Neural progenitor cell (in vitro differentiated cells): ENCODE measurements at places on chromosomes 12 and 14. TPM values are rescaled to one million over a fixed set of nuclear protein-coding genes. Genes with fewer than 3 reads are reported as not detected.

RHOF gene
- total RNA-seq, result 20.1 and 30.8 TPM in 2 replicates

DNA sequence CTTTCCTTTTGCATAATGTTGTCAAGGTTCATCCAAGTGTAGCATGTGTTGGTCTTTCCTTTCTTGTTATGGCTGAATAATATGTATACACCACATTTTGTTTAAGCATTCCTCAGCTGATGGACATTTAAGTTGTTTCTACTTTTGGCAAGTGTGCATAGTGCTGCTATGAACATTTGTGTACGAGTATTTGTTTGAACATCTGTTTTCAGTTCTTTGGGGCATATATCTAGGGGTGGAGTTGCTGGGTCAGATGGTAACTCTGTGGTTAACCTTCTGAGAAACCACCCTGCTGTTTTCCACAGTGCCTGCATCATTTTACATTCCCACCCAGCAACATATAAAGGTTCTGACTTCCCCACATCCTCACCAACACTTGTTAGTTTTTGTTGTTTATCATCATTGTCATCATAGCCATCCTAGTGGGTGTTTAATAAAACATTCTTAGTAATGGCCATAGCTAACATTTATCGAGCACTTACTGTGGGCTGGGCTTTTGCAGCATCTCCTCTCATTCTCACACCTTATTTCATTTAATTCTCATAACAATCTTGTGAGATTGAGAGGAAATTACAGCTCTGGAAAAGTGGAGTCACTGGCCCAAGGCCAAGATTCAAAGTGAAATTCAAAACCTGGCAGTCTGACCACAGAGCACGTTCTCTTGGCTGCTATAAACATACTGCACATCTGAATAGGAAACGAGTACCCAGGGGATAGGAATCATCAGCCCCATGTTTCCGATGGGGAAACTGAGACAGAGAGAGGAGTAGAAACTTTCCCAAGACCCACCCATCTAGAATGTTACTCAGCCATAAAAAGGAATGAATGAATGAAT lies 193.6 kb downstream of the KSR2 start:
- no peak for DNase-seq

FOXA1 gene
- 0.06 and 0.99 TPM in 2 replicates for total RNA-seq

DNA sequence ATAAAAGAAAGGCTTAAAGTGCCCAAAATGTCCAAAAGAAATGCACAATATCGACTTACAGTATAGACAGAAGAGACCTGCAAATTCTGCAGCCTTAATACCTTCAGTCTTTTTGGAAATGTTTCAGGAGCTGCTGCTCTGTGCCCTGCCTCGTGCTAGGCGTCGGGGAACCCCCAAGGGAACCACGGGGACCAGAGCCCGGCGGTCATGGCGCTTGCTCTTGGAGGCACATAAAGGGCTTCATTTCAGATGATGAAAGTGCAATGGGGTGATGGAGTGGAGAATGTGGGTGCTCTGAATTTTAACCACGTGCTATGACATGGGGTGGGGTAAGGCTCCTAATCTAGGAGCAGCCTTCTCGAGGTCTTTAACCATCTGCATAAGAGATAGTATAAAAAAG lies 14.8 kb upstream of the AACS start:
- no peak for DNase-seq

DNA sequence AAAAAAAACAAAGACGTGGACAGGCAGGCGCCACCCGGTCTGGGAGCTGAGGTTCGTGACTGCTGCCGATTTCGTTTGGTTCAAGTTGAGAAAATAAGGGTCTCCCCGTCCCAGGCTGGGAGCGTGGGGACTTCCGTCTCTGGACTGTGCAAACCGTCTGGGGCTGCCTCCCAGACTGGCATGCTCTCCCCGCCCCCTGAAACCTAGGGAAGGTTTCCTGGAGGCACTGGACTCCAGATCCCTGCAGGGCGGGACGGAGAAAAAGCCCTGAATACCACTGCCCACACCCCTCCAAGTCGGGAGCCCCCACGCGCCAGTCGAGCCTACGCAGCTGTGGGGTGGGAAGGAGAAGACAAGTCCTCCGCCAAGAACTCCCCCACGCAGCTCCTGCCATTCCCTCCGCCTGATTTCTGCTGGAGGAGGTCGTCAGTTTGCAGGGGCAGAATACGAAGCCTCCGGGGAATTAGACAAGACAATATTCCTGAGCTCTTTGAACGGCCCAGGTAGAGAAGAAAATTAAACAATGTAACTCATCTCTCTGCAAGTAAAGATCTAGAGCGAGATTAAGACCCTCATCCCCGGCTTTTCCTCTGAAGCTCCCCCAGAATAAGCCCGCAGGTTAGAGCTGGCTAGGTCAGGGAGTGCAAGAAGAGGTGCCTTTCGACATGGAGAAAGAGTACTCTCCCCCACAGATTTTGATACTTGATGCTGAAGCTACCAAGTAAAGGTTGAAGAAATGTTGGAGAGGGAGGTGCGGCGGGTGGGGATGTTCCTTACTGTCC lies 10.4 kb upstream of the HOXC13 start:
- no peak for DNase-seq

APOLD1 gene
- total RNA-seq, result 7.4 and 11.8 TPM in 2 replicates

DNA sequence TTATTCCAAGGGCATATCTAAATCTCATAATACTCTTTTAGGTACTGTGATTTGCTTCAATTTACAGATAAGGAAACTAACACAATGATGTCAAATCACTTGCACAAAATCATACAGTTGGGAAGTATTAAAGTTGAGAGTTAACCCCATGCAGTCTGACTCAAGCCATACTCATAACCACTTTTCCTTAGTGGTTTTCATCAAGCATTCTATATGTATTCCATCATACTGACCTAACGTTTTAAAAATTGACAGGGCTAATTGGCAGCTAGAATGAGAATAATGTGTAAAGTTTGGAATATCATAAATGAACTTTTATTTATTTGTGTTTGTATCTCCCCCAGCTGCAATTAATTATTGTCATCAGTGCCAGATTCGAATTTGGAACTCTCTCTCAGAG lies 20.9 kb downstream of the PUS7L start:
- no peak for DNase-seq

LMNTD1 gene
- not detected in 2 replicates for total RNA-seq

- no peak for DNase-seq
Observed at GRCh38 chr14:104554088-104554607, 25.4 kb upstream of the C14orf180 start.

GRCh38 chr12:48817873-48818830 lies at the start of gene CACNB3:
TSS of gene CACNB3 (plus strand) at chr12:48818496. CDS start at chr12:48818930, 434 bp downstream.
- peak; percentile 92 for DNase-seq

GRCh38 chr12:42958291-42958674 lies 368.7 kb upstream of the PRICKLE1 start:
- no peak for DNase-seq

LUM gene
- 0.19 TPM in 1 of 2 replicates, not detected in the other for total RNA-seq

FAM90A1 gene
- total RNA-seq, result 0.09 TPM in 1 of 2 replicates, not detected in the other

GRCh38 chr12:67280572-67280971 lies 11.4 kb downstream of the CAND1 start:
- DNase-seq, result no peak

DNA sequence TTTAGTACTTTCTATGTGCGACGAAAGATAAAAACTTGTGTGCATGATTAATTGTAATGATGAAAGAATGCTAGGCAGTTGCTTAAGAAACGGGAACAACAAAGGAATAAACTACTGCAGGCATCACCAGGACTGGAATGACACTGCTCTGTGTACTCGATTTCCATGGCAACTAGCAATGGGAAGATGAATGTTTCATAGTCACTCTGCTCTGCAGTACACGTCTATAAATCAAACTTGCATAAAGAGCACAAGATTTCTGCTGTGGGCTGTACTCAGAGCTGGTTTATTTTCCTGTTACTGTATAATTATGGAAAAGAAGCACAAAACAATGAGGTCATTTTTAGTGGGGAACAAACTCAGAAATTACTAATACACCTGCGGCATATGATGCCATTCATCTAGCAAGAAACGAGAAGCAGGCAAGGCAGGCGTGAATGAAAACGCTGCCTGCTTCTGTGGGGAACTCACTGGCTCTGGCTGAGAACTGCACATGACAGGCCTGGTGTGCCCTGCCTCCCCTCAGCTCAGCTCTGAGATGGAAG lies 41.8 kb downstream of the EFCAB11 start:
- DNase-seq, result no peak

RDH16 gene
- total RNA-seq, result 1.2 and 2.3 TPM in 2 replicates

DNAI7 gene
- total RNA-seq, result 0.68 and 1.1 TPM in 2 replicates

DNA sequence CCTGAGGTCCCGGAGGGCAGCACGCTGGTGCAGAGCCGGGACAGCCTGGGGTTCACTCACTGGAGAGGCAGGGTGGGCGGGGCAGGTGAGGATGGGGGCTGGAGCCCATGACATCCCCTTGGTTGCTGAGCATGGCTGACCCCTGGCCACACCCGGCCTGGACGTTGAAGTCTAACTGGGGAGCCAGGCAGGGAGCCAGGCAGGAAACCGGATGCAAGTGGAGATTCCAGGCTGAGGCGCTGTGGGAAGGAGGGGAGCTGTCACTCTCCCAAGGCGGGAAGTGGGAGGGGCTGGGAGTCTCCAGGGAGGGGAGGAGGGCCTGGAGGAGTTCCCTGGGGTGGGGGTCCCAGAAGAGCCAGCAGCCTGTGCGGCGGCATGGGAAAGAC lies 7.7 kb upstream of the INF2 start:
- peak; percentile 81 for DNase-seq

DNA sequence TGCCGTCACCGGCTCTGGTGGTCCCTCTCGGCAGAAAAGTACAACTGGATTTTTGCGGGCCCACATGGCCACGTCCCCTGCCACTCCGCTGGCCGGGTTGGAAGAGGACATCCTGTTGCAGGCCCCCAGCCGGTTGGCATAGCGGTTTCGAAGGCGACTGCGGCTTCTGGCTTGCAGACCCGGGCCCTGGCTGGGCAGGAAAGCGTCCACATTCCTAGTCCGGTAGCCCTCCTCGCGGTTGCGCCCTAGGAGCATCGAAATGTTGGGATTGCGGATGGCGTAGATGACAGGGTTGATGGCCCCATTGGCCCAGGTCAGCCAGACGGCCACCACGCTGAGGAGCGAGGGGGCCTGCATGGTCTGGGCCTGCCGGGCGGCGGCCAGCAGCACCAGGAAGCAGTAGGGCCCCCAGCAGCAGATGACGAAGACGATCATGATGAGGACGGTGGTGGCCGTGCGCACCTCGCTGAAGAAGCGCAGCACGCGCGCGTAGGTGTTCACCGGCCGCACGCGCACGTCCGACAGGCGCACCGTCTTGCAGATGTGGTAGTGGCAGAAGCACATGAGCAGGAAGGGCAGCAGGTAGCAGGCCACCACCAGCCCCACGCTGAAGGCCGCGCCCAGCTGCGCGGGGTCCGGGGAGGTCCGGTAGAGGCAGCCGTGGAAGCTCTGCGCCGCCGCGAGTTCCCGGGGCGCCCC lies 1.2 kb downstream of the GPR135 start:
- peak; percentile 19 for DNase-seq

DNA sequence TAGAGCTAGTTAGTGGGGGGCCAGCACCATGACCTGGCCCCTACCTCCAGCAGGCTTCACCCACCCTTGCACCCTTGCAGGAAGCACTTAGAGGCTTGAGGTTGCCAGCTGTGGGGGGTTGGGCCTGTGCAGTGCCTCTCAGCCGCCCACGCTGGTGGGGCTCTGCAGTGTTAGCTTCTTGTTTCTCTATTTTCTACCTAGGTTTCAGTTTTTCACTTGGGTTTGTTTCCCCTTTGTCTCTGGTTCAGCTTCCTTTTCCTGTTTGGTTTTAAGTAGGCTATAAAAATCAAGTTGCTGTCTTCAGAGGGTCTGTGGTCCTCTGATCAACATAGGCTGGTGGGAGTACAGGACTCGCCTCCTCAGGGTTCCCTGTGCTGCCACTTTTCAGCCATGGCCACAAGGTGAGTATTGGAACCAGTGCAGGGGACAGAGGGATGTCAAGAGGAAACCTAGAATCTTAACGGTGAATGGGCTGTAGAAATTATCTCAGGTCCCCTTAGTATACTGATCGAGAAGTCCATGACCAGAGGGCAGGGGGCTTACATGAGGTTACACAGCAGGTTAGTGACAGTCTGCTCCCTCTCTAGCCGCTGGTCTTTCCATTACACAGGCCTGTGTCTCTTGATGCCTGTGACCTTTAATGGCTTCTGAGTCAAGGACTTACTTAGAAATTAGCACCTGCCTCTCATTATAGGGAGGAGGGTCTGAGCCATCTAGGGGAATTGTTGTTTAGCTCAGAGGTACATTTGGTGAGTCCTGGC lies at the start of gene EVL:
Gene EVL (plus strand): TSS at position 312 of the 761 bp plus-strand sequence. CDS start 79 bp downstream, at position 391.
- DNase-seq, result no peak

DNA sequence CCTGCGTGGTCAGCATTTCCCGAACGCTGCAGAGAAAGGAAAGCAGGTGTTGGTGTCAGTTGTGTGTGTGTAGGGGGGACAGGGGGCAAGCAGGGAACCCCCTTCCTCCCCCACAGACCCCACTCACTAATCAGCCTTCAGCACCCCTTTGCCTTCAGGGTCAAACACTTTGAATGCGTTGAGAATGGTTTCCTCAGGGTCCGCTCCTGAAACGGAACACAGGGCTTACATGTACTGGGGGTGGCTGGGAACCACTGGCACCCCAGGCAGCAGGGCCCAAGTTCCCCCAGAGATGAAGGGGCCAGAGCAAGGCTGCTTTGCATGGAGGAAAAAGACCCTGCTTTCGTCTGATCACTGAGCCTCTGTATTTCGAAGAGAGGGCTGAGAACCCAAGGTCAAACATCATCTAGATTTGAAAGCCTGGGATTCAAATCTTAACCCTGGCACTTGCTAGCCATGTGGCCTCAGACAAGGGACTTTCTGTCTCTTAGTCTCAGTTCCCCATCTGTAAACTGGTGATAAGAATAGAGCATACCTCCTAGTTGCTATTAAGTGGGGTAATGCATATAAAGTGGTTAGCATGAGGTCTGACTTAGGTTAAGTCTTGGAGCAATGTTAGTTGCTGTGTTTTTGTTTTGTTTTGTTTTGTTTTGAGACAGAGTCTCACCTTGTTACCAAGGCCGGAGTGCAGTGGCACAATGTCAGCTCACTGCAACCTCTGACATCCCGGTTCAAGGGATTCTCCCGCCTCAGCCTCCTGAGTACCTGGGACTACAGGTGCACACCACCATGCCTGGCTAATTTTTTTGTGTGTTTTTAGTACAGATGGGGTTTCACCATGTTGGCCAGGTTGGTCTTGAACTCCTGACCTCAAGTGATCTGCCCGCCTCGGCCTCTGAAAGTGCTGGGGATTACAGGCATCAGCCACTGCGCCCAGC lies 7.0 kb downstream of the MYL2 start:
- no peak for DNase-seq

CLEC9A gene
- total RNA-seq, result not detected in 2 replicates

STON2 gene
- total RNA-seq, result 25.0 and 31.1 TPM in 2 replicates

CLEC12A gene
- not detected in 2 replicates for total RNA-seq

C12orf56 gene
- 1.3 and 4.2 TPM in 2 replicates for total RNA-seq

DNA sequence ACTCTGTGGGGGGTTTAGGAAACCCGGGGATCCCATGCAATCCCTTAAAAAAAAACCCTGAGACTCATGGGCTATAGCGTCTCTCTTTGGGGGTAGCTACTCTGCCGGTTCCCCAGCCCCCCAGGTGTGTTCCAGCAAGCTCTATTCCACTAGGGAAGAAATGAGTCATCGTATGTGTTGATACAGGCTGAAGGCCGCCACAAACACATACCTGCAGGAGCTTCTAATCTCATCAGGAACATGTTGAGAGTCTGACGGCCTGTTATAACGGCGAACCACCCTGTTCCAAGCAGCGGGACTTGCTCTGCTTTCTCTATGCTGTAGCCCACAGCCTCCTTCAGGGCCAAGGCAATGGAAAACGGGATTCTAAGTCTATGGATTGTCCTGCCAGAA lies 977 bp upstream of the KRT5 start:
- DNase-seq, result no peak

GLIPR1L1 gene
- not detected in 2 replicates for total RNA-seq

RNASE7 gene
- not detected in 2 replicates for total RNA-seq
